ENCODE measurements at places on chromosomes 4 and X. TPM values are rescaled to one million over a fixed set of nuclear protein-coding genes. Genes with fewer than 3 reads are reported as not detected.

- DNase-seq, result no peak
Observed at GRCh38 chr4:96504386-96504785, 664.5 kb downstream of the PDHA2 start.

Gene MSX1
- 0.87 TPM for total RNA-seq

Gene C4orf36
- total RNA-seq, result not detected

- no peak for DNase-seq
Observed at GRCh38 chr4:7900334-7900909, 39.2 kb downstream of the AFAP1 start.

GRCh38 chr4:15691346-15692135 lies 9.9 kb downstream of the FAM200B start:
- DNase-seq, result peak; percentile 69

Gene PSAPL1
- not detected for total RNA-seq

DNA sequence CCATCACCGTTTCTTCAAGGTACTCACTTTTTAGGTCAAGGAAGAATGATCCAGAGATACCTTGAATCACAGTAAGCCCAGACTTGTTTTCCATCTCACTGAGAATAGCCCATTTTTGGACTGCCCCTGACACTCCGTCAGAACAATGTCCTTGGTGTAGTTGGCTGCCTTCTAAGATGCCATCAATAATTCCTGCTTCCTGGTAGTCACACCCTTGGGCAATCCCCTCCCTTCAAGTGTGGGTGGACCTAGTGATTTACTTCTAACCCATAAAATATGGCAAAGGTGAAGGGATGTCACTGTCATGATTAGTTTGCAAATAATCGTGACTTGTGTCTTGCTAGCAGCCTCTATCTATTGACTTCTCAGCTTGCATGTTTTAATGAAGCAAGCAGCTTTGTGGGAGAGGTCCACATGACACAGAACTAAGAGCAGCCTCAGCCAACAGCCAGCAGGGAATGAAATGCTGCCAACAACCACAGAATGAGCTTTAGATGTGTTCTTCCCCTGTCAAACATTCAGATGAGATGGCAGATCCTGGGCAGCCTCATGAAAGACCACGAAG lies 20.0 kb upstream of the KLHL34 start:
- peak; percentile 14 for DNase-seq

GRCh38 chrX:153381684-153382532 lies 19.2 kb downstream of the PNMA6E start:
- DNase-seq, result peak; percentile 81

DNA sequence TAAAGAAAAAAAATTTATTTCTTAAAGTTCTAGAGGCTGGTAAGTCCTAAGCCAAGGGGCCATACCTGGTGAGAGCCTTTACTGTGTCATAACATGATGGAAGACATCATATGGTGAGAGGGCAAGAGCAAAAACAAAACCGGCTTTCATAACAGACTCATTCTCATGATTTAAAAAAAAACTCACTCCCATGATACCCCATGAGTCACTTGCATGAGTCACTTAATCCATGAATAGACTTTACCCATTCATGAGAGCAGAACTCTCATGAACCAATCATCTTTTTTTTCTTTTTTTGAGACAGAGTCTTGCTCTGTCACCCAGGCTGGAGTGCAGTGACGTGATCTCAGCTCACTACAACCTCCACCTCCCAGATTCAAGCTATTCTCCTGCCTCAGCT lies 369.7 kb upstream of the DIAPH2 start:
- DNase-seq, result peak; percentile 4

GRCh38 chr4:39719804-39720580 lies 22.1 kb downstream of the UBE2K start:
- peak; percentile 16 for DNase-seq

DNA sequence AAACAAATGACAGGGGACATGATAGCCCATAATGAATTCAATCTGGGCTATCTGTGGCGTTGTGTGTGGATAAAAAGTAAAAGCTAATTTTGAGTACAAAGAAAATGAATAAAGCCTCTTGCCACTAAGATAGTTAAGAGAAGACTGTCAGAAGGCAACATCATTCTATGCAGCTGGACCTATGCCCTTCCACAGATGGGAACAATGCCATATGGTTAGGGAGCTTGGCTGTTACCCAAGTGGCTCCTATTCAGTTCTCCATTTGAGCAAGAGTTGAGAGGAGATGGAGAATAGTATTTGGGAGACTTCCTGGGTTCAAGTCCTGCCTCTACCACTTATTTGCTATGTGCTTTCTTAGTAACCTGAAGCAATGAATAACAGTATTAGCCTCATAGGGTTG lies 107.7 kb downstream of the ANXA3 start:
- peak; percentile 32 for DNase-seq

GRCh38 chr4:137543198-137543597 lies 10.9 kb upstream of the PCDH18 start:
- DNase-seq, result no peak

Gene PCDH11X
- total RNA-seq, result 0.31 TPM

Gene PABPC1L2B
- total RNA-seq, result not detected

DNA sequence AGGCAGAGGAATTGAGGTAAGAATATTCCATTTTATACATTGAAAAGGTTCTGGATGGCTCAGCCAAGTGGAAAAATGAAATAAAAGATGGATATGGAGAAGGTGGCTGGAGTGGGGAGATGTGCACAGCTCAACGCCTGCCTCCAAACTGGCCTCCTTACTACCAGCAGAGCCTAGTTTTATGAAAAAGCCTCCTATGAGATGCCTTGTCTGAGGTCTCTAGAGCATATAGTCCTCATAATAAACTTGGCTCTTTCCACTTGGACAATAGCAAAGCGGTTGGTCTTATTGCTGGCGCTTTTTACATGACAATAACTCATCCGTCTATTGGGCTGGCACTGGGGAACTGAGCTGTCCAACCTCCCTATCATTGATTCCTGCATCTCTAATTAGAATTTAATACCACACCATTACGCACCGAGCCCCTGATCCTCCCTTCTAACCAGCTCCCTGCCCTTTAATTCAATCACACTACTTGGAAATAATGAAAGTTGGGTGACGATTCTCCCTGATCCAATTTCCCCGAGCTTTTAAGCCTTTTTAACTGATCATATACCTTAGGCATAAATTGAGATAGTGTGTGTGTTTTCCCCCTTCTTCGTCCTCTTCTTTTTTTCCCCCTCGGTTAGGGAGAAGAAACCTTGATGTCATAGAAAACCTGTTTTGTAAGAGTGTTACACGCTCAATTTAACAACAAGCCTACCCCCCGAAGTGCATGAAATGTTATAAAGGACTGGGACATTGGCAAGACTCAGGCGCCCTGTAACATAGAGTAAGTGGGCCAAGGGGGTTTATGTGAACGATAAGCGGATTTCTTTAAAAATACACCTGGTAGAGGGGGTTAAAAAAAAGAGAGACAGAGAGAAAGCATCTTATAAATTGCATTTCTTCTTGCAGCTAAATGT lies at the start of gene PHOX2B:
Gene PHOX2B, minus strand, starts transcription at position 155 of the 905 bp plus-strand sequence. Its CDS starts 115 bp downstream, at position 40.
- no peak for DNase-seq

Gene CXorf66
- not detected for total RNA-seq

DNA sequence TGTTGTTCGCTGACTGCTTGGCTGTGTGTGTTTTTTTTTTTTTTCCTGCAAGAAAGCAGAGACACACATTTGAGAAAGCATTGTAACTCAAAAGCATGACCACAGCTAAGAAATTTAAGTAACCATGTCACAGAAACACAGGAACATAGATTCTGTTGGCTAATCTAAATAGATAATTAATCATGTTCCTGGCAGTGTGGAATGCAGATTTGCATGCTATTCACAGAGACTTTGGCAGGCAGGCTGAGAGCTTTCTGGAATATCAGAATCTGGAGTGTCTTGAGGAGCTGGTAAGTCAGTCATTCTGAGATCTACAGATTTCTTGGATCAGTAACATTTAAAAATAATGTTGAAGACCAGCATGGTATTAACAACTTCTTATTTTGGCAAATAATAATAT lies 33.2 kb upstream of the SMS start:
- DNase-seq, result peak; percentile 70

Gene NWD2
- not detected for total RNA-seq

DNA sequence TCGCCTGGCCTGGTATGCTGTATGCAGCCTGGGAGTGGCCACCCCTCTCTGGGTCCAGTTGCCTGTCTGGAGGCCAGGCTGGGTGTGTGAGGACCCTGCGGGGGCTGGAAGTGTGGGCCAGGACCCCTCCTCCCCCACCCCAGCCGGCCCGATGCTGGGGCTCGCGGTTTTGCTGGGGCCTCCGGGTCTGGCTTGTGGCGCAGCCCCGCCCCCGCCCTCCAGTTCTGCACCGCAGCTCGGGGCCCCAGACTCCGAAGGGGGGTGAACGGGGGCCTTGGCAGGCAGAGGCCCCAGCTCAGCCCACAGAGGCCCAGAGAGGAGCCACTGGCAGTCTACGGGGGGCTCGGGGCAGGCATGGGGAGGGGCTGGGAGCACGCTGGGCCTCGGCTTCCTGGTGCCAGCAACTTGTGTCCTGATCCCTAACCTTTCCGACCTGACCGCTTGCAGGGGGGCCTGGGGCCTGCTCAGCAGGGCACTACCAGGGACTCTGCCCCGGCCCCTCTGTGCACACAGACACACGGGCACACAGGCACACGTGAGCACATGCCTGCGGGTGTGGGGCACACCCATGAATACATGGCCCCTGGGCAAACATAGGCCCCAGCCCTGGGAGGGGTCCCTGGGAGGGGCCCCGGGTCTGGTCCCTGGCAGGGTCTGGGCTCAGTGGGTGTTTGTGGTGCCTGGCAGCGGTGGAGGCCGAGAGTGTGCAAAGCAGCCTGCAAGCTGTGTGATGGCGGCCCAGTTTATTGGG lies 21.4 kb upstream of the FGFR3 start:
- no peak for DNase-seq

- no peak for DNase-seq
Observed at GRCh38 chr4:152307669-152308068, 228.2 kb downstream of the FBXW7 start.

GRCh38 chr4:153122855-153123254 lies 81.4 kb upstream of the TRIM2 start:
- no peak for DNase-seq

Gene DUSP21
- not detected for total RNA-seq

Gene SPANXN3
- total RNA-seq, result not detected

Gene GAGE1
- not detected for total RNA-seq

DNA sequence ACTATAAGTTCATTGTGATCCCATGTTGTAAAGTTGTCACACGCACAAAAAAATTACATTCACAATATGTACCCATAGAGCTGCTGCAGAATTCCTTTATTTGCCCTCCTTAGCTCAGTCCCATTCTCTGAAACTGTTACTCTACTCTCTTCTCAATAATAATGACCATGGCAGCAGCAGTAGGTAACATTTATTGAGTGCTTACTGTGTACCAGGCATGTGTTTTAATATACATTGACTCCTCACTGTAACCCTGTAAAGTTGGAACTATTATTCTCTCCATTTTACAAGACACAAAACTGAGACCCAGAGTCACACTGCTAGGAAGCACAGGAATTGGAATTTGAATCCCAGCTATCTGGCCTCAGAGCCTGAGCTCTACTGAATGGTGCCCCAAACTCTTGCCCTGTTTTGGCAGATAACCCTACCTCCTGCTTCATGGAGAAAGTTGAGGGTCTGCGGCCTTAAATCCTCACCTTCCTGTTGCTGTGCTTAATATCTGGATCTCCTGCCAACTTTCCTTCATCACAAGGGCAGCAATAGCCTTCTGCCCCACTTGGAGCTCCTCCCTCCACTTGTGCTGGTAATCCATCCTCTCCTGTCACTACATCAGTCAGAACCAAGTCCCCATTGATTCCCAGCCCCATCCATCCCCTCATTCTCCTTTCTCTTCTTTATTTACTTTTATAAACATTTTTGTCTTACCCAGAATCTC lies 20.8 kb downstream of the GK start:
- DNase-seq, result no peak

Gene MAOB
- total RNA-seq, result 0.77 TPM

Gene CD40LG
- not detected for total RNA-seq

GRCh38 chr4:8272472-8273428 lies 3.2 kb downstream of the HTRA3 start:
- DNase-seq, result no peak

DNA sequence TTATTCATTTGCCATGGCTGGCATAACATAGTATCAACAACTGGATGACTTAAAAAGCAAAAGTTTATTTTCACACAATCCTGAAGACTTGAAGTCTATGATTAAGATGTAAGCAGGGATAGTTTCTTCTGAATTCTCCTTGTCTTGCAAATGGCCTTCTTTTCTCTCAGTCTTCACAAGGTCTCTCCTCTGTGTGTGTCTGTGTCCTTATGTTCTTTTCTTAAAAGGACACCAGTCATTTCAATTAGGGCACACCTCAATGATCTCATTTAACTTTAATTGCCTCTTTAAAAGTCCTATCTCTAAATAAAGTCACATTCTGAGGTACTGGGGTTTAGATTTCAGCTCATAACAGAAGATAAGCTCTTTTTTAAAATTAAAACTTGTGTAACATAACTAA lies 399.7 kb downstream of the PABPC4L start:
- DNase-seq, result no peak

DNA sequence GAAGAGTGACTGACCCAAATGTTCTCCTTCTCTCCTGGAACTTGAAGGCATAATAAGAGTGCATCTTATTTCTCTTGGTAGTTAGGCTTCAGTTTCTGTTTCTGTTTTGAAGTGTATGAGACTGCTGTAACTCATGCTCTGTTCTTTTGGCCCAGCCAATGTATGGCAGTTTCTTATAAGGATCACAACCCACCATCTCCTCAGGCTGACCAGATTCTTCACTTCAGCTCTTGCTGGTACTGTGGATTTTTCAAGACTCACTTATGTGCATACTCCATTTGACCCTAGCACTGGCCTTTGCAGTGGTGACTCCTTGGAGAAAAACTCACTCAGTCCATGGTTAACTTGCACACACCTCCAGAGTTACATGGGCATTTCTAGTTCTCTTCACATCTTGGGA lies 9.6 kb upstream of the YTHDC1 start:
- no peak for DNase-seq

DNA sequence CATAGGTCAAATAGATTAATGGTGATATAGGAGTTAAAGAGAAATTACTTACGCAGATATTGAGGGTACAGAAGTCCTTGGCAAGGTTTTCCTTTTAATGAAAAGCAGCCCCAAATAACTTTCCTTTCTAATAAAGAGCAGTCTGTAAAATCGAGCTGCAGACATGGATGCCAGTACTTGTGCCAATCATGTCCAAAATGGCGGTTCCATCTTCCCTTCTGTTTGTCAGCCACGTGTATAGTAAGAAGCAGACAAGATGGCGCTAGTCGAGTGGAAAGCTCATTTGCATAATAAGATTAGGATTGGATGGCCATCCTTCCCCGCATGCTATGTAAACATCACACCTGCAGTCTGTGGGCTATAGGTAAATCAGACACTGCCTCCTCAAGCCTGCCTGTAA lies 68.5 kb downstream of the FGFBP1 start:
- DNase-seq, result no peak

Gene STARD8
- total RNA-seq, result 1.0 TPM

DNA sequence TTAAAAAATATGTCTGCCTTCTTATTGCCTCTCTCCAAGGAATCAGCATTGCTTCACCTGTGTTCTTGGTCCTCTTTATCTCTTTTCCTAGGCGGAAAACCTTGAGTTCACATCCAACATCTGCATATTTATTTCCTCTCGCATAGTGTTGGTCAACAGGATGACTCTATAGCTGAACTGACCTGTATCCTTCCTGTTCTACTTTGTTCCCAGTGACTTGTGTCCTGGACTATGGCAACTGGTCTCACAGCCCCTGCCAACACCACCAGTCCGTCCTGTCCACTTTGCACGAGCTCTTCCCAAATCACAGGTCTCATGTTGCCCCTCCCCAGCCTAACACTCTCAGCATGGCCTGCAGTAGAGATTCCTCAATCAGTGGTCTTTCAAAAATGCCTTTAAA lies 2.0 kb downstream of the DIPK2B start:
- DNase-seq, result no peak

Data from astrocyte (in vitro differentiated cells and primary cell).